Jurkat, Clone E6-1 (cell line): ENCODE measurements at places on chromosomes 7 and 10.

GRCh38 chr7:150826061-150826849, 25.7 kb downstream of the TMEM176A start:
- no peak for DNase-seq

GRCh38 chr10:67733511-67733910, 37.5 kb upstream of the CTNNA3 start:
- no peak for DNase-seq

DNA sequence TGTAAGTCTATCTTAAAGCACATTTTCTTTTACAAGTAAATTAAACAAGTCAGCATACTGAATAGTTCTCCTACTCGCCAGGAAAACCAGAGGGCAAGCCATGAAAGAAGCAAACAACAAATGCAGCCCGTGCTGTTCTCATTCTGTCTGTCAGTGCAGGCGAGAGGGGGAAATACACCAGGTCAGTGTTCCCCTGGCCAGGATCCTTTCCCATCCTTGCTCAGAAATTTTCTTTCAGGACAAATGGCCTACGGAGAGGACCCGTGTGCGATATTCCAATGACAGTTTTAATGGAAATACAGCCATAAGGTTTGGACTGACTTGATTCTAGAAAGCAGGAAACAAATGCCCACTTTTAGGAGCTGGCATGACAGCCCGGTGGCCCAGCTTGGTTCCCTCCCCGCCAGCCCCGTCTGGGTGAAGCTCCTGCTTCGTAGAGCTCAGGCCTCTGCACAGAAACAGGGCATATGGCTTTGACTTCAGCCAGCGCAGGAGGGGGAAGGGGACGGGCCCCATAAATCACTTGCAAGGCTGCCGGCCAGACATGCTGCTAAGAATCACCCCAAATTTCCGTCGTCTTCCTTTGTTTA, 67.8 kb downstream of the FRMD4A start:
- DNase-seq: no peak

DNA sequence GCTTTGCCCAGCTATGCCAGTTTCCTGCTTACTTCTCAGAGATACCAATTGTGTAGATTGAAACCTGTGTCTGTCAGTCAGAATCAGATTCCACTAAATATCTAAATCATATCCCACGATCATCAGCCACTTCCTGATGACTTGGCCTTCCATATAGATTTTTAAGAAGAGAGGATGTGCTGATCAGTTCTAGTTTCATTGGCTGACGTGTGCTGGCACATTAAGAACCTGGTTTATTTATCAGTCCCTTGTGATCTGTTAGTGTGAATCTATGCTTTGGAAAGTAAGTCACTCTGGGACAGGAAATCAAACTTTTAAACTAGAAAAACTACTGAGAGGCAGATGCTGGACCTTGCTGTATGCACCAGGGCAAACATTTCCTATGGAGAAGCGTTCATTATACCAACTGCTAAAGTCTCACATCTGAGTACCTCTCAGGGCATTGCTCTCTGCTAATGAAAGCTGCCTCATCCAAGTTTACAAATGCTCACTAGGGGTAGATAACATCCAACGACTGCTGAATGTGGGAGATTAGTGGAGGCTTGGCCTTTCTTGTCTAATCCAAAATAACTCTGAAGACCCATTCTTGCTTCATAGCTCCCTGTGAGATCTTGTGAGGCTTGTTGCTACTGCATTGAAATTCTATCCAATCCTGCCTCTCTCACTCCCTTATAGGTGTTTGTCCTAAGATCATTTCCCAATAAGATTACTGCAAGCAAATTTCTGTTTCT, 109.1 kb downstream of the ARL4A start:
- DNase-seq: no peak

GRCh38 chr10:108848046-108848445, 1075.3 kb downstream of the XPNPEP1 start:
- no peak for DNase-seq

GRCh38 chr10:100485801-100486495, 23.1 kb downstream of the WNT8B start:
- DNase-seq: no peak

DNA sequence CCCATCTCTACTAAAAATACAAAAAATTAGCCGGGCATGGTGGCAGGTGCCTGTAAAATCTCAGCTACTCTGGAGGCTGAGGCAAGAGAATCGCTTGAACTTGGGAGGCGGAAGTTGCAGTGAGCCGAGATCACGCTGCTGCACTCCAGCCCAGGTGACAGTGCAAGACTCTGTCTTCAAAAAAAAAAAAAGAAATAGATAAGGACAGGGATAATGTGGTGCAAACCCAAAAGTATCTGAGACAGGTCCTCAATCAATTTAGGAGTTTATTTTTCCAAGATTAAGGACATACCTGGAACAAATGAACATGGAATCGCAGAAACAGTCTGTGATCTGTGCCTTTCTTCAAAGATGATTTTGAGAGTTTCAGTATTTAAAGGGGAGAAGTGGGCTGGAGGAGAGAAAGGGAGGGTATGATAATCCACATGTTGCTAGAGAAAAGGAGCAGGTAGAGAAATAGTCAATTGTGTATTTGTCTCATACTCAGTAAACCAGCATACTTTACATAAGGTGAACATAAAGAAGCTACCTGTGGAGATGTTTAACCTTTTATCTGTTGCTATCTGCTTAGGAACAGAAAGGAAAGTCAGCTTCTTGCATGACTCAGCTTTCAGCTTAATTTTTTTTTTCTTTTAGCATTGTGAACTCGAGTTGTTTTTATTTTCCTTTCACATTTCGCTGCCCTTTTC, 4.9 kb upstream of the MTPN start:
- DNase-seq: no peak

DNA sequence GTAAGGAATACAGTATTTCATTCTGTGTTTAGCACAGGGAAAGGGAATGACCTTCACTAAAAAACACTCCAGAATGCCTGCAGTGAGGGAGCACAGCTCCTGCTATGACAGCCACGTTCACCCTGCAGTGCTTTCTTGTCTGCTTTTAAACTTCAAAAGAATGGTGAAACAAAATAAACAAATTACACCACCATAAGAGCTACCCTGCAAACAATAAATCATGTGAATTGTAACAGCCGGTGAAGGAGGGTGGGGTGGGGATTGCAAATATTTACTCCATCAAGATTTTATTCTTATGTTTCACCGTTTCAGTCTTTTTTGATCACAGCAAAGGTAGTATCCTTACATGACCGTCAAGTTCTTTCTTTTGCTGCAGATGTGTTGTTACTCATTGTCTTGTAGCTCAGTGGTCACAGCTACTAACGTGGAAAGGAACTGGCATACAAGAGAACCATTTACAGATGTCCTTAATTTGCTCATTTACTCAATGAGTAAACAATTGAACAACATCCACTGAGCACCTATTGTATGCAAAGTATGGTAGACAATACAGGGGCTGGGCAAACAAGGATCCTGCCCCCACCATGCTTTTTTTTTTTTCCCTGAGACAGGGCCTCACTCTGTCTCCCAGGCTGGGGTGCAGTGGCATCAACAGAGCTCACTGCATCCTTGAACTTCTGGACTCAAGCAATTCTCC, 4.1 kb upstream of the CHN2 start:
- DNase-seq: no peak

- no peak for DNase-seq
These were observed 20.8 kb downstream of the CYTH3 start for GRCh38 chr7:6251653-6252052.

DNA sequence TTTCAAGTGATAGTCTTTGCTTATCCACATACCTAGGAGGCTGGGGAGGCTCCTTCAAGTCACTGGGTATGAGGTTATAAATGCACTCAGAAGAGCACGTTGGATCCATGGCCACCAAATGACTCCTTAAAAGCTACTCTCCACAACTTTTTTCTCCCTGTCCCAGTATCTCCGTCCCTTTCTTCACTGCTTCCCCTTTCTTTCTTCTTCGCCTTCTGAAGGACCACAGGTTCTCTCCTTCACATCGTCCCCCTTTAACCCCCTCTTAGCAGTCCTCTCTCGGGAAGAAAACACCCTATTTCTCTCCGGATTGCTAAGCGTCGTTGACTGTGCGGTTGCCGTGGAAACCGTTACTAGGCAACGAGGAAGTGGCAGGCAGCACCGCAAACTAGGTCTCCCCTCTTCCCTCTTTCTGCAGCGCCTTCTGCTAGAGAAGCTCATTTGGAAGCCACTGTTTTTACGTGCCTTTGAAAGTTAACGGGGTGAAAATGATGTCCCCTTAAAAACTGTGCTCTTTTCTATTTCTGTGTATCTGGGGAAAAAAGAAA, at the start of gene ENKUR:
ENKUR (minus strand) TSS at position 331 of the 548 bp plus-strand sequence; CDS start at position 109, 222 bp downstream.
- peak; percentile 93 for DNase-seq

DNA sequence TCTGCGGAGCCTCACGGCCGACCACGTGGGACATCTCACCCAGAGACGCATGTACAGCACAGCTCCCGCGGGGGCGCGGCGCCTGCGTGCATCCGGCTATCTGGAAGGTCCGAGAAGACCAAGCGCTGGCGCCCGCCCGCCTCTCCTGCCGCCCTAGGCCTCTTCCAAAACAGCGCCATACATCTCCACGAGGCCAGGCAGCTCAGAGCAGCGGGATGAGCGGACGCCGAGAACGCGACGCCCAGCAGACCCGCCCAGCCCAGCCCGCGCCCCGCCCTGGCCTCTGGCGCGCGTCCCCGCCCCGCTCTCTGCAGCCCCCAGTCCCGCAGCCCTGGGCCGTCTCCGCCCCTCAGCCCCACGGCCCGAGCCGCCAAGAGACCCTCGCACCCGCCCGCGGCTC, 20.3 kb upstream of the LANCL2 start:
- DNase-seq: no peak

DNA sequence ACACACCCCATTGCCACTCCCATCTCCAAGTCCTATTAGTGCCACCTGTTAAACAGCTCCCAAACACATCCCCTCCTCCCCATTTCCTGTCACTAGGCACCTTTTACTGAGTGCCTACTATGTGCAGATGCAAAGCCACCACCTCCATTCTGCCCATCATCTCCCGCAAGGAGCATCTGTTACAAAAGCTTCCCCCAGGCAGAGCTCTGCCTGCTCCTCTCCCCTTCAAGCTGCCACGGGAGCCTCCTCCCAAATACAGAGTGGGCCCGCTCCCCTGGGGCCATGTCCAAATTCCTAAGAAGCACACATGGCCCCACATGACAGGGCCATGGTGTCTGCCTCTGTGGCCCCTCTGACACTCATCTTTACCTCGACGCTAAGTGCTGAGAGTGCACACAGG, 149.7 kb downstream of the OAT start:
- no peak for DNase-seq

GRCh38 chr10:86965986-86966654, 2.2 kb upstream of the ADIRF start:
- DNase-seq: no peak

DNA sequence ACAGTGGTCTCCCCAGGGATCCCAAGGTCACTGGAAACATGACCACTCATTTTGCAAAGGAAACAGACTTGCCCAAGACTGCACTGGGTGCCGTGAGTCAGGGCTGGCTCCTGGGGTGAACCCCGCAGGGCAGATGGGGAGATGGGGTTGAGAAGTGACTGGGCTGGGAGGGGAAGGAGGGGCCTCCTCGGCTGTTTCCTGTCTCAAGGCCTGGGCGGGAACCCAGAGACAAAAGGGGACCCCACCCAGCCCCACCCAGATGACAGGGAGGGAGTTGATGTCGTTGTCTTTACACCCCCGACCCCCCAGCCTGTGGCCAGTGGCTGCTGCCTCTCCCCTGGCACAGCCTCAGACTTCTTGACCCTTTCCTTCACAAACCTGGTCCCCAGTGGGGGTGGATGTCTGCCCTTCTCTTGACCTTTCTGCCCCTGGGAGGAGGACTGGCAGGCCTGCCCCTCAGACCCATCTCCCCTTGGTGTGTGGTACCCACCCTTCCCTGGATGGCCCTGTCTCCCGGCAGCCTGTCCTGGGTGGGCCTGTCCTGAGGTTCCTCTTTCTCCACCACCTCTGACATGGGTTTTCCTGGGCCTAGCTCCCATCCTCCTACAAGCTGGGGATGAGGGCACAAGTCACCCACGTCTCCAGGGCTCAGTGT, 1.4 kb downstream of the MYO1G start:
- DNase-seq: no peak

DNA sequence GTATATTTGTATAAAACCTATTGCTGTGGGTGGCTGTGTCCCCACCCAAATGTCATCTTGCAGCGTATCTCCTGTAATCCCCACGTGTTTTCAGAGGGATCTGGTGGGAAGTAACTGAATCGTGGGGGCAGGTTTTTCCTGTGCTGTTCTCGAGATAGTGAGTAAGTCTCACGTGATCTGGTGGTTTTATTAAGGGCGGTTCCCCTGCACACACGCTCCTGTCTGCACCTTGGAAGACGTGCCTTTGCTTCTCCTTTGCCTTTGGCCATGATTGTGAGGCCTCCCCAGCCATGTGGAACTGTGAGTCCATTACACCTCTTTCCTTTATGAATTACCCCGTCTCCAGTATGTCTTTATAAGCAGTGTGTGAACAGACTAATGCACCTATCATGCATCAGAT, 97.6 kb downstream of the DYNC2I1 start:
- no peak for DNase-seq

GRCh38 chr10:74542077-74542476, 284.3 kb upstream of the KAT6B start:
- DNase-seq: no peak

DNA sequence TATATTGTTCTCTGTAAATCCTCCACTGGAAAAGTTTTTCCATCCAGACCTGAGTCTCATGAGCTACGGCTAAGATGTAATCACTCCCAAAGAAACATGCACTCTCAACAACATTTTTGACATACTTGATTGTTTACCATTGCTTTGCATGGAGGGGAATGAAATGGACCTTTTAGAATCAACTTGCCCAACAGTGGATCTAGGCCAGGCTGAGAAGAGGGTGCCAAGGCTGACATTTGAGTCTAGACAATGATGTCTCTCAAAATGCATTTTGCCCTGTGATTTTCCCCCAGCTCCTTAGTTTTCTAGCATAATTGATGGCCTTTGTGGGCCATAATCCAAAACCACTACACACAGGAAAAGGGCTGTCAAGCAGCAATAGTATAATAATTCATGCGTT, 297.9 kb upstream of the KLF6 start:
- no peak for DNase-seq
